ENCODE measurements at places on chromosomes 16 and 17.

DNA sequence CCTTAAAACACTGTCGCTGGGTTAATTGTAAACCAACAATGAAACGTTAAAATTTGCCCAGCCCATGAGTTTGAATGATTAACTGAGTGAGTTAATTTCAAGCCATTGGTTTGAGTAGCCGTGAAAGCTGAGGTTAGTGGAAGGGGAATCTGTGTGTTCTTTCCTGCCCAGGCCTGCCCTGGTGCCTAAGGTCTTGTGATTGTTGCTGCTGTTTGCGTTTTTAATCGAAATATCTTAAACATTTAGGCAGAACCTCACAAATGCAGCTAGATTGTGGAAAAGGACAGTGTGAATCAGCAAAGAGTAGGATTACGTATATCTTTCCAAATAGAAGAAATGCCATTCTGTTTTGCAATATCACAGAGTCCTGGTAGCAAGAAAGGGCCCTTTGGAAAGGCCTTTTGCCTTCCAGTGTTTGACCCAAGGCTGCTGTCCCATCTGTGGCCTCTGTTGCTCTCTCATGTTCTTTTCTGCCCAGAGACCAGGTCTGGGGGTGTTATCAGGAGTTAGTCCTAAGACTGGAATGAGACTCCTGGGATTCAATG lies 113.8 kb downstream of the MSI2 start:
- no peak for DNase-seq

GRCh38 chr17:74307984-74308773 lies 17.8 kb upstream of the KIF19 start:
- DNase-seq: no peak

DNA sequence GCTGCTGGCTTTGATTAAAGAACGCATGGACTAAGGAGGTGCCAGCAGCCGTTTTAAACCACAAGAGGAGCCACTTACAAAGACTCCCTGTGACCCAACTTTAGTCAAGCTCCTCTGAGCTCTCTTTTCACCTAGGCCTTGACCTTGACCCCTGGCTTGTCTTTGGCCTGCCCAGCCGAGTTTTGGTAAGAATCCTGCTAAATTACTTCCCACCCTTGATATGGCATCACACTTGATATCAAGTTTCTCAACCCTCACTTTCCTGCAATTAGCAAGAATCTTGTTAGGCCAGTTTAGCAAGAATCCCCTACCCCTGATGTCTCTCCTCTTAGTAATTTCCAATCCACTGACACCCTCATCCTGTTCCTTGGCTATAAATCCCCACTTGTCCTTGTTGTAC lies 232.8 kb upstream of the SALL1 start:
- DNase-seq: no peak

DNA sequence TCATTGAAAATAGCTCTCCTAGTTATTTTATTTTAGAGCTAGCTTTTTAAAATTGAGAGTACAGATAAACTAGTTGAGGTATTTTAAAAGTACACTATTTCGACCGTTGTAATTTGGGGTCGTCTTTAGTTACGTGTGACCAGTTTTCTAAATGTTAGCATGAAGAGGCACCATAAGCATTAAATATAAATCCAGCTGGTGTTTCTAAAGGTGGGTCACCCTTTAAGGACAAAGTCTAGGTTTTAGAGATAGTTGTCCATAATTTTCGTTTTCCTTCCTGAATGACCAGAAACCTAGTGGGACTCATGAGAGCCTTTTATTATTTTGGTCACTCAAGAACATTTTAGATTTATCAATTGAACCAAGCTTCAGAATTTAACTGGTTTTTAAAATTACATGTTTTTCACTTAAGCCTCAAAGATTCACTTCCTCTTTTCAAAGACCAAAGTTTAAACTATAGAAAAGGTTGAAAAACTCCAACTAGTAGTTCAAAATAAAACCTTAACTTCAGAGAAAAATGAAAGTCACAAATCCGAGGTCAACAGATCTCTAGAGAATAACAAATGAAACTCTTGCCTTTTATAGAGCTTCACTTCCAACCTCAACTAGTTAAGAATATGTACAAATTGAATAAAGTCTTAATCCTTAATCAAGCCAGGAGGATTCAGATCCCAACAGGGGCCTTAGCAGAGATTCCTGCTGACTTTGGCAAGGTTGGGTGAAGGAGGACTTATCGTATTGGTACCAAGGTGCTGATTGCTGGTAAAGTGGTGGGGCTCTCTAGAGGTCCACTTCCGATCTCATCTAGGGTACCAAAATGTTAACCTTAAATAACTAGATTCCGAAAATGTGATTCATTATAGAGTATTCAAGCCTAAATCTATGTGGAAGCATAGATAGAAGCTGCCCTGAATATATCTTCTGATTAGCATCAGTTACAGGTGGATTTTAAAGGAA lies 32.5 kb downstream of the PHKB start:
- DNase-seq: no peak

DNA sequence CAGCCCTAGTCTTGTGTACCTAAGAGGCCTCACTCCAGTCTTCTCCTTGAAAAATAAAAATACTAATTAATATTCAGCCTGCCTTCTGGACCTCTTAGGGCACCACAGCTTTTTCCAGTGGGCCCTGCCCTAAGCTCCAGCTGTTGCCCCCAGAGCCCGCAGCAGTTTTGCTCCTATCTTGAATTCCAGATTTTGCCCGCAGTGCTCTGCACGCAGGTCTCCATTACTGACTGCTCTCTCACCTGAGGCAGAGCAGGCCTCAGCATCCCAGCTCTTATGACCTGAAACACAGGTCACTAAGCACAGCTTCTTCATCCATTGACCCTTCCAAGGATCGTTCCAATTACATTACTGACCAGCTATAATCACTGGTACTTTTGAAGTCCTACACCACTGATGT lies 28.4 kb upstream of the NAGLU start:
- DNase-seq: no peak

- no peak for DNase-seq
Measured at GRCh38 chr16:86020971-86021370, 122.0 kb downstream of the IRF8 start.

- no peak for DNase-seq
Measured at GRCh38 chr17:81482673-81483072, 29.9 kb downstream of the ACTG1 start.

DNA sequence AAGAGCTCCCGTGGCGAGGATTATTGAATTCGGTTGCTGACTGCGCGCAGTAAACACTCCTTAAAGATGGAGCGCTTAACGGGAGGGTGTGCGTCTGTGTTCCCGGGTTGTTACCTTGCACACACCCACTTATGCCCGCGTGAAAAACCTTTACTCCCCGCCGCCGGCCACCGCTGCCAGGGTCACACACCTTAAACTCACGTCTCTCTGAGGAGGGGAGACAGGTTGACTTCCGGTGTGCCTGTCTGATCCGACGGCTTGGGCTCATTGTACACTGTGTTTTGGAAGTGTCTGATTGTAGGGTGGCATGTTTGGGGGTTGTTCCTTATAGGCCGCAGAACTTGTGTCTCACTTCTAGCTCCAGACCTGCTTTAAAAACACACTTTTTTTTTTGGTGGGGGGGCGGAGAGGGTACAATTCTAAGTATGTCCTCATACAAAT lies 66.8 kb downstream of the KPNA2 start:
- no peak for DNase-seq

GRCh38 chr16:86579268-86580062 lies 1.1 kb downstream of the FOXL1 start:
- DNase-seq: no peak

GRCh38 chr16:67372664-67373063 lies 20.6 kb downstream of the TPPP3 start:
- DNase-seq: no peak

DNA sequence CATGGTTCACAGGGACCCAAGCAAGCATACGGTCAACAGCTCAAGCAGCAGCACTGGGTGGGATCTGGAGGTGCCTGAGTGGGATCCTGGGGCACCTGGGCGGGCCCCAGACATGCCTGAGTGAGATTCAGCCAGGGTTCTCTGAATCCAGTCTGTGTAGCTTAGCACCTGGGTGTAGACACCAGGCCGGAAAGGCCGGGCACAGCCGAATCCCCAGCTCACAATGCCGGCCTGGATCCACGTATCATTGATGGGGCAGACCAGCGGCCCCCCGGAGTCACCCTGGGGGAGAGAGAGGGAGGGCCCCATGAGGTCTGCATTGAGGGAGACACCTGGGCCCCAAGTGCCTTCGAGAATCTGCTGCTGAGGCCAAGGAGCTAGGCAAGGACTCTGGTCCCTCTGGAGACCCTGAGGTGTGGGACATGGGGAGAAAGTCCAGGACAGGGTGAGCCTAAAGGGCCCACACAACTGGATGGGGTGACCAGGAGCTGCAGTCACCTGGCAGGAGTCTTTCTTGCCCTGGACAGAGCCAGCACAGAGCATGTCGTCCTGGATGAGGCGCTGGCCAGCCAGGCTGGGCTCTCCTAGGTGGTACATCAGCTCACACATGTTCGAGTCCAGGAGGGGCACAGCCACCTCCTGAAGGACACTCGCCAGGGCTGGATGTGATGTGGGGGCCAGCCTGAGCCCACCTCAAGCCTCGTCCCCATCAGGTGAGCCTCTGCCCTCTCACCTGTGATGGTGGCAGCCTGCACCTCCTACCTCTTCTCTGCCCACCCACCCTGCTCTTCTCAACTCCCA lies 9.7 kb downstream of the ZG16B start:
- DNase-seq: no peak

GRCh38 chr16:82192665-82193064 lies 22.6 kb upstream of the MPHOSPH6 start:
- DNase-seq: no peak

GRCh38 chr16:26070302-26071100 lies 378.7 kb downstream of the HS3ST4 start:
- no peak for DNase-seq

DNA sequence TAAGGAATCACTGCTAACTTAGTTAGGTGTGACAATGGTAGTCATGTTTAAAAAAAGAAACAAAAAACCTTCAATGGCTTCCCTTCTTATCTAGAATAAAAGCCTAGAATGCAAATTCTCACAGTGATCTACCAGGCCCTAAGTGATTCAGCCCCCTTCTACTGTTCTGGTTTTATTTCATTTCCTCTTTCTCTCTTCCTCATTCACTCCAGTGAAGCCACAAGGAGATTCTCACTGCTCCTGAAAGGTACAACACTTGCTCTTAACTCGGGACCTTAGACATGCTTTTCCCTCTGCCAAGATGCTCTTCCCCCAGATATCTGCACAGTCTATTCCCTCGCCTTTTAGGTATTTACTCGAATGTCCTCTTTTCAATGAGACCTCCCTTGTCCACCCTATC lies 3.7 kb downstream of the PIGS start:
- no peak for DNase-seq

DNA sequence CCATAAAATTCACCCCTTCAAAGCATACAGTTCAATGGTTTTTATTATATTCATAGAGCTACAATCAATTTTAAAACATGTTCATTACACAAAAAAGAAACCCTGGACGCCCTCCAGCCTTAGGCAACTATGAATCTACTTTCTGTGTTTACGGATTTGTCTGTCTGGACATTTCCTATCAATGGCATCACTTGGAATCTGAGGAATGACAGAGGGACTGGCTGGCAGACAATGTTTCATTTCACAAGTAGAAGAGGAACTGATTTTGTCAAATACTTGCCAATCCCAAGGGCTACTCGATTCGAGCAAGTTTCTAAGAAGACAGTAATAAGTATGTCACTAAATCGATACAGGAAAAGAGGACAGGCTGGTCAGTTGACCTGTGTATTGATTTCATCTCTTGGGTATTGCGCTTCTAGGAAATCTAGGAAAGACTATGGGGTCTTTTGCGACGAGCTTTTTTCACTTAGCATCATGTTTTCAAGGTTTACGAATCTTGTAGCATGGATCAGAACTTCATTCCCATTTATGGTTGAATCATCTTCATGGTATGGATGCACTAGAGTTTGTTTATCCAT lies 56.6 kb downstream of the RGS9 start:
- no peak for DNase-seq

- DNase-seq: no peak
Measured at GRCh38 chr17:19726631-19727376, 10.4 kb upstream of the SLC47A2 start.

GRCh38 chr16:8714174-8714573 lies 39.8 kb downstream of the ABAT start:
- no peak for DNase-seq

- DNase-seq: no peak
Measured at GRCh38 chr17:44804302-44805089, 25.6 kb downstream of the GJC1 start.

DNA sequence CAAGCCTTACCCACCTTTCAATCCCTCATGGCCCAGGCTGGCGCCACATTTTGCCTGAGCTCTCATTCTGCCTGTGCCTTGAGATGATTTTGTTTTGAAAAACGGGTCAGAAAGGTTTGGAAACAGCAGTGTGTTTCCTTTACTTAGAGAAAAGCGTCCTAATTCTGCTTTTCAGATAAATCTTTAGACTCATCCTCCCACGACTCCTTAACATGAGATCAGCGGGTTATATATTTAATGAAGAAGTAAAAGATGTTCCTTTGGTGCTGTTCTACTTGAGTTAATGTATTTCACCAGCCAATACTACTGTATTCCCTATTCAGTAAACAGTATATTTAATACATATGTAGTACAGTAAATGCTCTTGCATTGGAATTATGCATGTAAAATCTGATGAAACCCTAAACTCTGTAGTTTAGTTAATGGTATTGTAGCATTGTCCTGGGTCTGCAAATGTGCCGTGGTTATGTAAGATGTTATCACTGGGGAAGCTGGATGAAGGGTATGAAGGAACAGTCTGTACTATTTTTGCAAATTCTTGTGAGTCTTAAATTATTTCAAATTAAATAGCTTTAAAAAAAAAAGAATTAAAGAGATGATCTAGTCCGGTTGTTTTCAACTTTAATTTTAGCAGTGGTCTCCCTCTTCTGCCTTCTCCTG lies 199.4 kb upstream of the CACNG5 start:
- no peak for DNase-seq

DNA sequence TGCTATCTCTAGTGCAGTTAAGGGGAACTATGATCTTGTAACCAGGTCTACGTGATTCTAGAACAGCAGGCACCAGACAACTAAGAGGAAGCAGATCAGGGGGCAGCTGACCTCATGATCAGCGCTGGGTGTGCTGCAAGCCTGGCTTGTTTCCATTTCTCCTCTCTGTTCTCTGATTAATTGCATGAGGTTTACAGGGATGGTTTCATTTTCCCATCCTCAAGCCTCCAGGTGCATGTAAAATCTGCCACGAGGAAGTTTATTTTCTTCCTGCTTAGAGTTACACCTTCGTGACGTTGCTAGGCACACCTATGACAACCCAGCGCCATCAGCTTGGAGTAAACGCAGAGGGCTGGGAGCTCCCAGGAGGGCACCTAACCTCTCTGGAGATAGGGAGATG lies 4.3 kb upstream of the NUPR1 start:
- DNase-seq: no peak

DNA sequence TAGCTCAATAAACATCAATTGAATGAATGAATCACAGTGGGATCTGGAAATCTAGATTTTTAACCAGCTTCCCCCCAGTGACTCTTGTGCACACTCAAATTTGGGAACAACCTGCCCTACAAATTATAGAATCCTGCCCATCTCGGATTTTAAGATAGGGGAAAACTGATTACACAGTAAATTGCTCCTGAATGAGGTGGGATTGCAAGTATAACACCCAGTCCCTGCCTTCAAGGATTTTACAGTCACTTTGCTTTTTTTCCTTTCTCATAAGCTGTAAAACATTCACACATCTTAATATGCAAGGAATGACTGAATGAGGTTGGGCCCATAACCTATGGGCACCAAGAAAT lies 48.5 kb downstream of the TEKT5 start:
- DNase-seq: no peak

Data from stimulated activated CD8-positive, alpha-beta memory T cell treated with anti-CD3 and anti-CD28 coated beads, Interleukin-2, amount 100 ng/mL, for 1 hour (primary cell).